ENCODE measurements at places on chromosomes 4 and X.

GRCh38 chrX:40460926-40461325 is 119.8 kb upstream of the ATP6AP2 start:
- DNase-seq: no peak

DNA sequence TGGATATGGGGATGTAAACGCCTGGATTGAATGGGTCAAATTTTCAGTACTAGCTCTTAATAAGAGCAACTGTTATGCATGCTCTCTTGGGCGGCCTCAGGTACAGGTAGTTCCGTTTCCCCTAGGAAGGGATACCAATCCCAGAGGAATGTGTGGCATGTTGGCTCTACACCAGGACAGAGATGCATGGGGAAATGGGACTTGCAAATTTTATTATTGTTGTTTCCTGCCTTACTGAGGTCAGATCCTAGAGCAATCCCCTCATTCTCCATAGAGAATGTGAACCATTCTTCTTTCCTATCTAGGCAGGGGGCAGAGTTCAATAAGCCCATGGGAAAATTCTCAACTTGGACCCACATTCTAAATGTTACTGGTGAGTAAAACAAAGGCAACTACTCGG is 361.8 kb upstream of the FGF16 start:
- no peak for DNase-seq

- no peak for DNase-seq
These were observed 310.1 kb downstream of the RAB28 start for GRCh38 chr4:13174001-13174400.

DNA sequence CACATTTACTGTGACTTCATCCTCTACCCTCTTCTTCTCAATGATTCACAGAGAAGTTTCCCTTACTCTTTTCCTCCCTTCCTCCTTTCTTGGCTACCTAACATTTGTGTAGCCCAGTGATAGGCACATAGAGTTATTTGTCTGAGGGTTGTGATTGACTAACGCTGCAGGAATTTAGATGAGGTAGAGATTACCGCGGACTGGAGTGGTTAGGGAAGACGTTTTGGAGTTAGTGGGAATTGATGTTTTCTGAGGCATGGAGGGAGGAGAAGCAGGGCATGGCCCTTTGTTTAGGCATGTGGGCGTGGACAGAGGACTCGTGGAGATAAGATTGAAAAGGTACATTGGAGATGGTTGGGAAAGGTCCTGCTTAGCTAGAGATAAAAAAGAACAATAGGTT is 246.7 kb downstream of the GPAT3 start:
- no peak for DNase-seq

- no peak for DNase-seq
These were observed 1.4 kb upstream of the CRMP1 start for GRCh38 chr4:5894266-5894665.

DNA sequence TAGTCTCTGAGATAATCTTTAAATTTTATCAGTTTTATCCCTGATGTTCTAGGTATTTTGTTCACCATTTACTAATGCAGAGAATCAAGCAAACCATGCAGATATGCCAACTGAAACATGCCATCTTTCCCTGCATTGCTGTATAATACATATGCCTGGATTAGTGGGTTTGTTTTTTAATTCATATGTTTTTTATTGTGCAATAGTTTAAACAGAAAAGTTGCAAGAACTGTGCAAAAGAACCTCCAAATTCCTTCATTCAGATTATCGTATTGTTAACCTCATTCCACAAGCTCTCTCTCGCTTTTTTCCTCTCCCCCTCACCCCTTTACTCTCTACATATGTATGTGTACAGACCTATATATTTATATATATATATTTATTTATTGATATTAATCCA is 244.6 kb downstream of the NKX6-1 start:
- no peak for DNase-seq

DNA sequence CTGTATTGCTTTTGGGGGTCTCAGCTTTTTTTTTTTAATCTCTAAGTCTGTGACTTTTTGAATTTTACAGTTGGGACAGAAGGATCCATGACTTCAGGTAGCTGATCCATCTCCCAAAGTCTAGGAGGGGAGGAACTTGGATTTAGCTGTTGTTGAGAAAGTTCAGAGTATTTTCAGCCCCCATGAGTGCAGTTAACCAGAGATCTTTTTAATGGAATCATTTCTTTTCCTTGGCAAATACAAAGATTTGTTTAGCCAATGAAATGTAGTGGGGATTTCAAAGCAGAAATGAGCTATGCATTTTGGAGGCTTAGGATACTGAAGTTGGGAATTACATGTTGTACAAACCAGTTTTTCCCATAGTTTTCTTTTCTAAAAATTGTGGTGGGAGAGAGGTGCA is 18.1 kb downstream of the FNIP2 start:
- no peak for DNase-seq

GRCh38 chr4:153476829-153477574 is 10.8 kb downstream of the TMEM131L start:
- no peak for DNase-seq

DNA sequence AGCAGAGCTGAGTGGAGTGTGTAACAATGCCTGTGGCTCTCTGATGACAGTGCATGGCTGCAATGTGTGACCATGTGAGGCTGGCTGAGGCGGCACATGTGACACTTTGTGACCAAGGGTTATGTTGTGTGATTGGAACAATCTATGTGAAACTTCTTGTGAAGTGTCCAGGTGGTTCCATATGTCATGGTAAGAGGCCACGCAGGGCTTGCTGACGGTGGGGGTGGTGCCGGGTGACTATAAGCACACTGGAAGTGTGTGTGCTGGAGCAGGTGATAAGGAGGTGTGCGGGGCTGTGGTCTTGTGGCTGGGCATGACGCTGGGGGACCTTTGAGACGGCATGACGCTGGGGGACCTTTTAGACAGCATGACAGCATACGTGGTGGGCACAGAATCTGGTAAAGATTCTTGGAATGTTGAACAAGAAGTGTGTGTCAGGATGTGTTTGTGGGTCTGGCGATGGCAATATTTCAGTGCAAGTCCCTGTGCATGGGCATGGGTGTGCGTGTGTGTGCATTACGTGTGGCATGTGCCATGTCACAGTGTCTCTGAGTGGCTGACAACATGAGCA is 7.4 kb upstream of the HDAC6 start:
- DNase-seq: peak; percentile 80

DNA sequence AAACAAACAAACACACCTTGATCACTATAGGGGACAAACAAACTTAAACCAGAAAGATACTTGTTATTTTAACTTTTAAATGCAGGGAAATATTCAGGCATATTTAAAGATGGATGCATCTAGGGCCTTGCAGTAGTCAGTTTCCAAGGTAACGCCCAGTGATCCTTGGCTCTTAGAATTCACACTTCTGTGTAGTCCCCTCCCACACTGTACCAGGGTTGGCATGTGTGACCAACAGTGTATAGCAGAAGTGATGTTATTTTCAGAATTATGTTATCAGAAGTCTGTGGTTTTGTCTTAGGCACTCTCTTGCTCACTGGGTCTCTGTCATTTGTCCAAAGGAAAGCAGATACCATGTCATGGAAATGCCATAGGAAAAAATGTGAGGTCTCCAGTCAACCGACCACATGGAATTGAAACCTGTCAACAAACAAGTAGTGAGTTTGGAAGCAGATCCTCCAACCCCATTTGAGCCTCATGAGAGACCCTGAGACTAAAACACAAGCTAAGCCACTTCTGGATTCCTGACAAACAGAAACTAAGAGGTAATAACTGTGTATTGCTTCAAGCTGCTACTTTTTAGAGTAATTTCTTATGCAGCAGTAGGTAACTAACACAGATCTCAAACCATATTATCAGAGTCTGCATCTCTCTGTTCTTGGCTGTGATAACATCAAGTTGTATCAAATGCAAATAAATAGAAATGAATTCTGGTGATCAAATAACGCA is 670.3 kb downstream of the KCTD8 start:
- DNase-seq: no peak

GRCh38 chr4:79650217-79650616 is 242.2 kb upstream of the GK2 start:
- no peak for DNase-seq

DNA sequence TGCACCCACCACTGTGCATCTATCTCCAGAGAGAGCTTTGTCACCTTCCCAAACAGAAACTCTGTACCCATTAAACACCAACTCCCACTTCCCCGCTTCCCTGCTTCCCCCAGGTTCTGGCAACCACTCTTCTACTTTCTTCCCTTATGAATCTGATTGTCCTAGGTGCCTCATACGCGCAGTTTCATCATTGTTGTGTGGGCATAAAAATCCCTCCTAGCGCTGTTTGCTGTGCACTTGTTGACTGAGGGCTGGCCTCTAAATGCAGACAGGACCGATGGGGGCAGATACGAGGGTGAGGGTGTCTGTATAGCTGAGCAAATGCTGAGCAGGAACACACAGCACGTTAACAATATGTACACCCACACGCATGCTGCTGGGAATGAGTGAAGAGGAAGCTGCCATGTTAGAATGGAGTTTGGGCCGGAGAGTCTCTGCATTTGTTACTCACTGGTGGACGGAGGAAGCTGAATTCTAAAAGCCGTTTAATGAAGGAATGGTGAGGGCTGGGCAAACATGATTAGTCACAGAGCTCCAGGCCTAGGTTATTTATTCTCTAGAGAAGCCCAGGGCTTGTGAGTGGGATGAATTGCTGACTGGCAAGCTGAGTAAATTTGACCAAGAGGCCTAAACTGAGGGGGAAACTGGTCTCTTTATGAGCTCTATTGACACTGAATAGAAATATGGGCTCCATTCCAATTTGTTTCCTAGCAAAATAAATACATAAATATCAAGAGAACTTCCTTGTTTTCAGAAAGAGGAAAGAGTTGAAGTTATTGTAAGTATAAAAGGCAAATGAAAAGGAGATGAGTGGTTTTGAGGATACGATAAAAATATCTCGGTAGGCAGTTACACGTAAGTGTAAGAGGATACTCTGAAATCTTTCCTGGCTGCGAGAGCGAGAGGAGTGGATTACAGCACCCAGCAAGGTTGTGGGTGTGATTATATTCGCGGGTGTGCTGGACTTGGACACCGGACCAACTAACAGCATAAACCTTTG is 95.9 kb upstream of the RPS6KA3 start:
- no peak for DNase-seq

DNA sequence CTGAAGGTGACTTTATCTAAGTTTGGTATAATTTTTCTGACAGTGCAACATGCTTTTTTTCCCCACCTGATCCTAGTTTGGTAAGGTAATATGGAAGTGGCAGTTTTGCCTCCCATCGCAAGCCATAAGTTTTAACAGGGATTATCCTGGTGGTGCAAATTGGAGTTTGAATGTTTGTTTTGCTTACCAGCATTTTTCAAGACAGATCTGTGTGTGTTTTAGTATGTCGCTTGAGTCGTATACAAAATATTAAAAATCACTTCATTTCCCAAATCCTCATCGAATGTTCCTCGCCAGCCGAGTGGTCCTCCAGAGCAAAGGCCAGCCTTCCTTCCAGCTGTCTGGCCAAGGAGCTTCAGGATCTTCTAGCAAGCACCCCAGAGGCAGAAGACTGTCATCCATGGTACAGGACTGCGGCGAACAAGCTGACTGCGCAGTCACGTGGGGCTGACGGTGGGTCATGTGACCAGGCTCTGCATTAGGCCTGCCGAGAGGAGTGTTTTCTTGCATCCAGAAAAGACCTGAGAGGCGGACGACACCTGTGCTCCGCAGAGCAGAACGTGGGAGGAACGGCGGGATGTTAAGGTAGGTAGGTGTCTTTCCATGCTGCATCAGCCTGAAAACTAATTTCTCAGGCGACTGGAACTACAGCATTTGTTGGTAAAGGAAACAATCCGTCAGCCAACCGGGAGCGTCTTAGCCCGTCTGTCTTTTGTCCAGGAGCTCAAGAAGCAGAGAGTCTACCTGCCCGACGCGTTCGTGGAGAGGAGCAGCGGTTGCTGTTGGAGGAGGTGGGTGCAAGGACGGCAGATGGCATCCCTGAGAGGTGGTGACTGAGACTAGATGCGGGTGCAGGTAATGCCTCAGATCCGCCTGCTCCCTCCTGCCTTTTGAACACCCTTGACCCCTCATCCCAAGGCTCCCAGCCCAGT is at the start of gene GPRASP3:
Gene GPRASP3, plus strand, starts transcription at position 507 of the 932 bp plus-strand sequence. CDS start 28,253 bp downstream, outside the sequence.
- DNase-seq: peak; percentile 66

DNA sequence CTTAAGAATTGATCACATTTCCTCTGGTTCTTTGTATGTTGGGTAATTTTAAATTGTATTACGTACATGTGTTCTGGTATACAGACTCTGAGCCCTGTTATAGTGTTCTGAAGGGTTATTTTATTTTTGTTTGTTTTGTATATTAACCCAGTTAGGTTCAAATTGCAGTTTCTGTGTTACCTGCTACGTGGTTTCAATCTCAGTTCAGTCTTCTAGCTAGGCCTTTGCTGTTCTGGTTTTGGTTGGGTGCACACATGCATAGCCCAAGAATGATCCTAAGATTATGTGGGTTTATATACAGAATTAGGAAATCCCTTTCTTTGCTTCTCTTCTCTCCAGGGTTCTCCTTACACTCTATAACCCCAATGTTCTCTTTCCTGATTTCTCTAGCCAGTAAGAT is 161.0 kb downstream of the PPP1R2C start:
- DNase-seq: no peak

GRCh38 chrX:93580634-93581033 is 92.7 kb downstream of the NAP1L3 start:
- no peak for DNase-seq

DNA sequence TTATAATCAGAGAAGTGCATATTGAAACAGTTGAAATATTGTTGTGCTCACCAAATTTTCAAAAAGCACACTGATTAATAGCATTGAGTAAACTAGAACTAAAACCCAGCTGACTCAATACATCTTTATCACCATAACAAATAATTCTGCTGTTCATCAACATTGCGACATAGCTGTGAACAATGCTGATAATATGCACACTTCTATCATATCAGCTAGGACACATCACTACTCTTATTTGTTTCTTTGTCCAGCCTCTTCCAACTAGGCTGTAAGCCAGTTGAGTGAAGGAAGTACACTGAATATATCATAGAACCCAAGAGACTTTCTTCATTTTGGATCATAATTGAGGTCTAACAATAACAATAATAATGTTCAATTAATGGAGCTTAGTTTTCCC is 349.7 kb downstream of the IQCM start:
- no peak for DNase-seq

DNA sequence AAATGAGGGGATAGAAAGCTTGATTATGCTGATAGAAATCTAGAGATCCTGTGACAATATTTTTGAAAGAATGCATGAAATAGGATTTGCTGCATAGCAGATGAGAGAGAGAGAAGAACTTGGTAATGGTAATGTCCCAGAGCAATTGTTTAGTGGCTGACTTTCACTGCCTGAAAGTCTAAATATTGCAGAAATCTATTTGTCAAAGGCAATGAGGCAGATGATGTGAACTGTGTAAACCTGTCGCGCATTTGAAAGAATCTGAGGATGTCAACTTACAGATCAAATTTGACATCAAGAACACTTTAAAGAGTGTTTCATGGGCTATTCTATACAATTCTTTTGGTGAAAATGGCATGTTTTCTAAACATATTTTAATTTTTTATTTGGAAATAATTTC is 133.6 kb downstream of the GPM6A start:
- no peak for DNase-seq

- DNase-seq: no peak
These were observed 66.5 kb downstream of the DMP1 start for GRCh38 chr4:87716371-87717265.

DNA sequence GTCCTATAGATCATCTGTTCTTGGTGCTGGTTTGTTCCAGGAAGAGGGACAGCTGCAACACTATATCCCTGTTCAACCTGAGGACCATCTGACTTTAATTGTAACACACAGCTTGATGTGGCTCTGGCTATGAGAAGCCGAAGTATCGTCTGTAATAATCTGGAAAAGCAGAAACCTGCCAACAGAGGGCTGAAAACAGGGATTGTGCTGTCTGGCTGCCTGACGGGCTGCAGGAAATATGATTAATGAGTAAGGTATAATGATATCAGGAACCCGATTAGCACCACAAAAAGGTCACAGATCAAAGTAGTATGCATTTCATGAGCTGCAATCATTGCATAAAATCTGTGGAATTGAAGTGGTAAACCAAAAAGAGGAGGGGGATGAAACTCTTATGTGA is 170.4 kb upstream of the MAB21L2 start:
- no peak for DNase-seq

All from hematopoietic multipotent progenitor cell treated with erythropoietin and hydrocortisone succinate and interleukin-3 and kit ligand, for 8 days (in vitro differentiated cells).